Left renal pelvis (tissue), 4 donors: ENCODE measurements at places on chromosomes 4 and X. TPM values are rescaled to one million over a fixed set of nuclear protein-coding genes. Genes with fewer than 3 reads are reported as not detected.

EREG gene
- polyA plus RNA-seq, result not detected

DSPP gene
- not detected for polyA plus RNA-seq

SSX2B gene
- polyA plus RNA-seq, result not detected

EDA gene
- polyA plus RNA-seq, result 6.6 TPM

GRCh38 chr4:151429957-151430570 is 21.1 kb downstream of the FHIP1A start:
- no peak for DNase-seq

DNA sequence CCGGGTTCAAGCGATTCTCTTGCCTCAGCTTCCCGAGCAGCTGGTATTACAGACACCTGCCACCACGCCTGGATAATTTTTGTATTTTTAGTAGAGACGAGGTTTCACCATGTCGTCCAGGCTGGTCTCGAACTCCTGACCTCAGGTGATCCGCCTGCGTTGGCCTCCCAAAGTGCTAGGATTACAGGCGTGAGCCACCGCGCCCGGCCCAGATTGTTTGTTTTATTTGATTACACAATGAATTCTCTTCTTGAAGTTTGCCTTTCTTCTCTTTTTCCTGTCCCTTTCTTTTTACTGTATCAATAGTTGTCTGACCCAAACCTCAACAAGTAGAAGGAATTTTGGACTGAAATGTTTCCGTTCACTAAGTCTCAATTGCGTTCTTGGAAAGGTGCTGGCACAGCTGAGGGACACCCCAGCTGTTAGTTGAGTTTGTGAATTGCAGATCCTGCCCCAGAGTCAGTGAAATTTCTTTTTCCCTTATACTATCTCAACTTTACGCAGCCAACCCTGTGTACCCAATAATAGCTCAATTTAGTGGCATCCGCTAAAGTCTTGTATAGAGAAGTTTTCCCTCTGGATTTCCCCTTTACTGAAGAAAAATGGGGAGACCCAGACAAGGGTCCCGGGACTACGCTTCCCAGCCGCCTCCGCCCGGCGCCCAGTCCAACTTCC is 639 bp upstream of the MTM1 start:
- no peak for DNase-seq

DNA sequence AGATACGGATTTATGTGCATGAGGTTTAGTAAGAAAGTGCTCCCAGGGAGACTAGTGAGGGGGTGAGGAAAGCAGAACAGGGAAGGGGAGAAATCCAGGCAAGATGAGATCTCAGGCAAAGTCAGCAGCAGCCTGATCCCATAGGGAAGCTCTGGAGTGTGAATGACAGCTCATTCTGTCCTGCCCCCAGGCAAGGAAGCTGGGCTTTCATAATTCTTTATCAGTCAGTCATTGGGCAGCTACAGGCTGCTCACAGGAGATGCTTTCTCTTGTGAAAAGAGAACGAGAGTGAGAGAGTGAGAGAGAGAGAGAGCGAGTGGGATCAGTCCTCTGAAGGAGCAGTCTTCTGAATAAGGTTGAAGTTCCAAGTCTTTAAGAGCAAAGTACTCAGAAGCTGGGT is 48.1 kb downstream of the SRPX start:
- no peak for DNase-seq

- no peak for DNase-seq
These were observed 77.9 kb downstream of the ELOVL6 start for GRCh38 chr4:110120506-110120905.

DNA sequence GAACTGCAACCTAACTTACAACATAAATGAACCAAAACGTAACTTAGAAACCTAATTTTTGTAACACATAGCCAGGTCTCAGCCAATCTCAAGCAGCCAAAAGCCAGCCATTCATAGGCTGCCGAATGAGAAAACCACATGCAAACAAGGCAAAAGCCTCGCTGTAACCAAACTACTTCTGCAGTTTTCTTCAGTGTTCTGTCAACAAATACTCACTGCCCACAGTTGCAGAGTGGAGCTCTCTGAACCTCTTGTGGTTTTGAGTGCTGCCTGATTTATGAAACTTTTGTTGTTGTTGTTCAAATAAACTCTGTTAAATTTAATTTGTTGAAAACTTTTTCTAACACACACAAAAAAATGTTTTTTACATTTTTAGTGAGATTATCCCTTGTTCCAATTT is 251.2 kb downstream of the PAPSS1 start:
- DNase-seq, result no peak

- DNase-seq, result no peak
These were observed 82.9 kb downstream of the PDLIM5 start for GRCh38 chr4:94534401-94535312.

DNA sequence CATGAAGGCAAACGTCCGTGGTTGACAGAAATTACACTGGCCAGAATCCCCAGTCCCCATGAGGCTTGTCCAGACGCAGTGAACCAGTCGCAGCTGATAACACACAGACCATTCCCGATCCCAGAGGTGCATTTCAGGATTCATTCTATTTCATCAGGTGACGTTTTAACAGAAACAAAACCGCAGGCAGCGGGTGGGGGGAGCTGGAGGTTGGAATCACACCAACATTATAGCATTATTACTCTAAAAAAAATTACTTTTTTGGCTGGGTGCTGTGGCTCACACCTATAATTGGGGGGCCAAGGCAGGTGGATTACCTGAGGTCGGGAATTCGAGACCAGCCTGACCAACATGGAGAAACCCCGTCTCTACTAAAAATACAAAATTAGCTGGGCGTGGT is 25.2 kb downstream of the NOP14 start:
- no peak for DNase-seq

DNA sequence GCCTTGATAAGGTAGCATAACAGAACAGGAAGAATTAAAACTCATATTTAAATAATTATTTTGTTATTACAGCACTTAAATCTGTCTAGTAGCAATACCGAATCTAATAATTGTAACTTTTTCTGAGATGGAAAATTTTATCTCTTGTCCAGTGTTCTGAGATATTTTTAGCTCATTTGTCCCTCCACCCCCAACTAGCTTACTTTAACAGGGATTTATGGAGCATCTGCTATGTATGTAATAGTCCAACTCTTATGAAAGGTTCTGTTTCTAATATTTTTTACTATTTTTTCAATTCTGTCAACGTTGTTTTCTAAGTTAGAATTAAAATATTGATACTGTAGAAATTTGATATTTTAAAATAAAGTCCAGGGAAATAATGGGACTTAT is 38.2 kb upstream of the NUDT6 start:
- no peak for DNase-seq

- peak; percentile 48 for DNase-seq
These were observed 26.6 kb upstream of the CD99 start for GRCh38 chrX:2664502-2664901.

- DNase-seq, result no peak
These were observed 46.8 kb downstream of the UGT2A3 start for GRCh38 chr4:68904786-68905185.

DNA sequence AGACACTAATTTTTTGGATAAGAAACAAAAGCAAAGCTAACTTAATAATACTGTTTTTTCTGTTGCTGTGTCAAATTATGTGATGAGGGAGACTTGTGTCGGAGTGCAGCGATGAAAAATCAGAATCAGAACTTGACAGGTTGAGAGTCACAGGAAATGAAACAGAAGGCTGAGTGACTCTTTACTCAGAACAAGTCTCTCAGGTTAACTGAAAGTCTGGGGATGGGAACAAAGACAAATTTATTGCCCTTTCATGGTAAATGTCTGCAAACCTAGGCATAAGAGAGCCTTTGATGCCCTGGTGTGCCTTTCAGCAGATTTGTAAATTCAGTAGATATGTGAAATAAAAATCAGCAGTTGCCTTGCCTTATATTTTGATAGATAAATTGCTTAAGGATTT is 96.0 kb downstream of the ADGRL3 start:
- no peak for DNase-seq
